NCI-H2081 (cell line): ENCODE measurements at places on chromosomes 16 and 17.

- no peak for DNase-seq
These were observed 5.4 kb downstream of the VMP1 start for GRCh38 chr17:59712862-59713261.

- no peak for DNase-seq
These were observed 84.3 kb downstream of the KSR1 start for GRCh38 chr17:27540318-27541101.

- no peak for DNase-seq
These were observed 9.3 kb downstream of the HEXIM2 start for GRCh38 chr17:45170931-45171337.

GRCh38 chr17:77435272-77436057, 294.7 kb downstream of the SEC14L1 start:
- DNase-seq, result no peak

GRCh38 chr17:66398059-66398458, 95.6 kb downstream of the PRKCA start:
- no peak for DNase-seq

DNA sequence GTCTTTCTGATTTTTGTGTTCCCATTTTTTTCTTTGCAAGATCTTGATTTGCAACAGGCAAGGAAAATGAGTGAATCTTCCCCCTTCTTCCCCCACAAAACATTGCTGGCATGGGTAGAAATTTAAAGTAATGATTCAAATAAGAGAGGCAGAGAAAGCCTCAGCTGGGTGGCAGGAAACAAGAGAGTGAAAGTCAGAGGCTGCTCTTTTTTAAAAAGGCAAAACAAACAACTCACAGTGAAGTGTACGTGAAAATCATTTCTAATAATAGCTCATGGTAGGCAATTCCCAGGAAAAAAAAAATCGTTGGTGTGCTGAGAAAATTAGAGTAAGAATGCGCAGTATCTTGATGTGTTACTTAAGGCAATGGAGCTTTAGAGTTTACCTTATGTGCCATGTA, 229.5 kb downstream of the FTO start:
- DNase-seq, result no peak

DNA sequence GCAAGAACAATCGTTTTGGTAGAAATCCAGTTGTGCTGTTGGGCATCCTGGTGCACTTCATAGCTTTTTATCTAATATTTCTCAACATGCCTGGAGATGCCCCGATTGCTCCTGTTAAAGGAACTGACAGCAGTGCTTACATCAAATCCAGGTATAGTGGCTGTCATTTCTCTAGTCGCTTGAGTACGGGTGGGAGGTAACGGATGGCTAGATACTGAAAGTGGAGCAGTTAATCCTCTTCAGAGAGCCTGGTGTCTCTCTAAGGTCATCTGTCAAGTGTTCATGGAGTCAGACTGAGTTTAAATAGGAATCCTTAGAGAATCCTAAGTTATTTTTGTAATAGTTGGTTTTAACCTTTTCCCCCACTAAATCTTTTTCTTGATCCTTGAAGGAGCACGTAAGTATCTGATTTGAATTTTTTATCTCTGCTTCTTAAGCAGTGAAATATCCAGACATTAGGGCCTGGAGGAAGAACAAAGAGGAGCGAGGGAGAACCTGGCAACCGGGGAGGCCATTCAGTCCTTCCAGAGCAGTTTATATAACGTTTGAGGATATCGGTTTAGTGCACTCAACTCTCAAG, 37.2 kb downstream of the MFSD11 start:
- DNase-seq, result no peak

GRCh38 chr17:43800736-43801135, 20.5 kb downstream of the CFAP97D1 start:
- DNase-seq, result no peak

DNA sequence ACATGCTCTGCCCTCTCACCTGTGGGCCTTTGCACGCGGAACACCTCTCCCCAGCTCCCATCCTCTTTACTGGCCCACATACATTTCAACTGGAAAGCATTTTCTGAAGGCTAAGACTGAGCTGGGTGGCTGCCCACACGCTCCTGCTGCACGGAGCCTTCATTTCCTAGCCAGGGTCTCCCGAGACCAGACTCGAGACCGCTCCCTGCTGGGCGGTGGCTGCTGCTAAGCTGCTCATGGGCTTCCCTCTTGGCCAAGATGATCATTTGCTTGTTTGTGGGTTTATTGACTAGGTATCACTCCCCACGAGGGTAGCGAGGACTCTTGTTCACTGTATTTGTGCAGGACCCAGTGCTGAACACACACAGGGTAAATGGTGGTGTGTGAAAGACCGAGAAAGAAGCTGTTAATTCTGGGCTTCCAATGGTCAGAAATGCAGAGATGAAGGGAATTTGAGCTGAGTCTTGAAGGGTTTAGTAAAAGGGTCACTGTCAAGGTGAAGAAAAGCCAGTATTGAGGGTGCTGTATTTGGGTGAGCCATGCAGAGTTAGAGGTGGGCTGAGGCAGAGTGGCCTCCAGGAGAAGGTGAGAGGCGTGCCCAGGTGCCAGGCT, 907 bp downstream of the TRAPPC2L start:
- peak; percentile 22 for DNase-seq

DNA sequence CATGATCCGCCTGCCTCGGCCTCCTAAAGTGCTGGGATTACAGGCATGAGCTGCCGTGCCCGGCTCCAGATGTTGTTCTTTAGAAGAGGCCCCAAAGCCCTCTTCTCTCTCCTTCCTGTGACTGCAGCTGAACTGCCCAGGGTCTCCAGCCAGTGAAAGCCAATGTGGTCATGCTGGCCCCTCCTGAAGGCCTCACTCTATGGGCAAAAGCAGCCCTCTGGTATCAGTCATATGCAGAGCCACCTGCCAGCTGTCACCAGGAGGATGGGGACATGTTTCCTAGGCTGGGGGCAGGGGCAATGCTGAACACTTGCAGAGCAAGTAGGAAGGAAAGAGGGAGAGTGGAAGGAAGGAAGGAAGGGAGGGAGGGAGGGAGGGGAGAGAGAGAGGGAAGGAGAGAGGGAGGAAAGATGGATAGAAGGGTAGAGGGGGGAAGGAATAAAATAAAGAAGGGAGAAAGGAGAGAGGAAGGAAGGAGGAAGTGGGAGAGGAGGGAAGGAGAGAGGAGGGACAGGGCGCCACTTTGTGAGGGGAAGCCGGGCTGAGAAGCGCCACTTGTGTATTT, 36.0 kb downstream of the SOCS3 start:
- DNase-seq, result no peak

DNA sequence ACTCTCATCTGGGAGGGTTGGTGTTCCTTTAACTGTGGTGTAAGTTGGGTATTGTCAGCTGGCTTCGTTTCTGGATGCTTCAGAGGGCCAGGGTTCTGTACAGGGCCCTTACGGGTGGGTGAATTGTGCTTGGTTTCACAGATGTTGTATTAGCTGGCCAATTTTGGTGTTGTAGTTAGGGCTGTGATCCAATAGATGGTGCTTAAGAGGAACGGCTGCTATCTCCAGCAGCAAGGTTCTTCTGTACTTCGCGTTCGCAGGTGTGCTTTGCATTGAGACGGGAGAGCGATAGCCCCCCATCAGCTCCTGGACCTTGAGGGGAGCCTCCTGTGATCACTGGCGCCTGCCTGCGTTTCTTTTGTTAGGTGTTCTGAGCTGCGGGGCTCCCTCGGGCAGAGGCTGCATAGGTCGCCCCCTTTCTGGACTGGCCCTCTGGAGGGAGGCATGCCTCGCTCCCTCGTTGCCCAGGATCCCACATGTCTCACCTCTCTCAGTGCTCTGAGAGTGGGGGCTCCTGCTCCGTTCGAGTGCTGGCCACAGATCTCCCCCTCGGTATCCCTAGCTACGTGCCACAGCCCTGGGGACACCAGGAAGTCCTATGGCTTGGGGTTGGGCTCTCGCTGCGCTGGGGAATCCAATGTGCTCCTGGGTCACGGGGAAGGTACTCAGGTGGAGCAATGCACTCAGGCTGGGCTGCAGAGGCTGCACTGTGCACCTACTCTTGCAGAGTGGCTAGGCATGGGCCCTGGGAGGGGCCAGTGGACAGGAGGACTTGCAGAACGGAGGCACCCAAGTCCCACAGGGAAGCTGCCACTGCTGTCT, 837 bp upstream of the PRDM7 start:
- DNase-seq, result peak; percentile 32

DNA sequence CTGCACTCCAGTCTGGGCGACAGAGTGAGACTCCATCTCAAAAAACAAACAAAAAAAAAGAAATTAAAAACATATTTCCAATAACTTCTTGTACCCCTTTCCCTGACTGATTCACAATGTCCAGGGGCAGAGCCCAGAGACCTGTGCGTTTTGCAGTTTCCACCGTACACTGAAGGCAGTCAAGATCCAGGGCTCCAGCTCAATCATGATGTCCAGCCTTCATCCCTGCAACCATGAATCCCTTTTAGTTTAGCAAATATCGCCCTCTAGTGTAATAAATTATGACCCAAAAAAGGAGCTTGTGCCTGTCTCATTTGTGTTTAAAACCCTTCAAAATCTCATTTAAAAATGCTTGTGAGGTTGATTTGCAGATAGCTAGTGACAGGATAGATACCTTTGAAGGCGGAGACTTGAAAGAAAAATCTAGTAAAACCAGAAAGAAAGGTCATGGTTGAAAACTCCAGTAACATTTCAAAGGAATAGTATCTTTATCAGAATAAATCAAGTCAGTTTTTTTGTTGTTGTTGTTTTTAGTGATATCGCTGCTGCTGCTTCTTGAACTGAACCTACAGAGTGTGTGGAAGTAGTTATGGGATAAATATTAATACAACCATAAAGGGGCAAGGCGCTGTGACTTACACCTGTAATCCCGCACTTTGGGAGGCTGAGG, 3.7 kb upstream of the ERN1 start:
- peak; percentile 73 for DNase-seq

DNA sequence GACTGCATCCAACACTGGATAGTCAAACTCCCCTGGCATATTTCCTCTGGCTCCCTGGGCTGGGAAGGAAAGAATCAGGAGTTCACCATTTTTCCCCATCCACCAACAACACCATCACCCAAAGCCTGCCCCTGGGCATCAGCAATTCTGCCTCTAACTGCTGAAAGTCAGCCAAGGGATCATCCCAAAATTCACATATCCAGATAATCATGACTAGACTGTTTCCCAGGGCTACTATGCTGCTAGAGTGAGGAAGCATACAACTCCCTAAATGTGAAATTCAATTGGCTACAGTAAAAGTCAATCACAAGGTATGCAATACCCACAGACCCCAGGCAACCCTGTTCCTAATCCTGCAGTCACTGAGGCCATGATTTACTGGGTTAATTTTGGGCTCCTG, 230.6 kb downstream of the C16orf95 start:
- no peak for DNase-seq

- no peak for DNase-seq
These were observed 22.3 kb upstream of the TRAP1 start for GRCh38 chr16:3739636-3740035.
